ENCODE measurements at places on chromosomes 11 and 22.

- DNase-seq, result no peak
Observed at GRCh38 chr11:69419662-69420395, 61.6 kb upstream of the LINC01488 start.

DNA sequence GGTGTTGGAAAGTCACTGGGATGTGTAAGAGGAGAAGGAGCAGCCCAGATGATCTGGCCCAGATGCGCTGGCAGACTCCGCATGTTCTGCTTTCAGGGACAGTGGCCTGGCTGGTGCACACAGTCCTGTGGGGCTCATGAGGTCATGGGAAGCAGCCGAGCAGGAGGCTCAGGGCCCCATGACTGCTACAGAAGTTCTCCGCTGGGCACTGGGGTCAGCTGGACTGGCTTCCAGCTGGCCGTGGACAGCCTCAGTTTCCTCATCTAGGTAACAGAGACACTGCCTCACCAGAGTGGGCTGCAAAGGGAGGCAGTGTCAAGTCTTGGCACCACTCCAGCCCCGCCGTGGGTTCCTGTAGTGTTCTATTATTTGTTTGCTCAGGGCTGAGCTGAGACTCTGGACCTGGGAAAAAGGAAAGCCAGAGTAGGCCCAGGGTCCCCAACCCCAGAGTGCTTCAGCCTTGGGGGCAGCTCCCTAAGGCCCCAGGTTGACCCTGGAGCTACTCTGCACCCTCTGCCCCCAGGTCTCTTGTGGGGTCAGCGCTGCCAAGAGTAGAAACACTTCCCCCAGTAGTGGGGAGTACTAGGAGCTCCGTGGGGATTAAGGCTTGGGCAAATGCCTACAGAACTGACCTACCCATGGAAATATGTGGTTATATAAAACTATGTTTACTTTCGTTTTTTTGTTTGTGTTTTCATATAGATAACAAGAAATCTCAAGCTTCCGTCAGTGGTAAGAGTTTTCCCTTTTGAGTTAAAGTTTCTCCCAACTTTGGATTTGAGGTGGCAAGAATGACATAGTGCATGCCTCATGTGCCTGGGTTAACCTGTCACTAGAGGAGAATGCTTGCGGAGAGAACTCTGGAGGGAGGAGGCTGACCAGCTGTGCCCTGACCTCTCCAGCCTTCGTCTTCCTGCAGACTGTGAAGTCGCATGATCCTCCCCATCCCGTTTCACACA is 45.3 kb downstream of the MED15 start:
- DNase-seq, result no peak

- DNase-seq, result no peak
Observed at GRCh38 chr22:32354360-32355351, 3.0 kb upstream of the RFPL3 start.

DNA sequence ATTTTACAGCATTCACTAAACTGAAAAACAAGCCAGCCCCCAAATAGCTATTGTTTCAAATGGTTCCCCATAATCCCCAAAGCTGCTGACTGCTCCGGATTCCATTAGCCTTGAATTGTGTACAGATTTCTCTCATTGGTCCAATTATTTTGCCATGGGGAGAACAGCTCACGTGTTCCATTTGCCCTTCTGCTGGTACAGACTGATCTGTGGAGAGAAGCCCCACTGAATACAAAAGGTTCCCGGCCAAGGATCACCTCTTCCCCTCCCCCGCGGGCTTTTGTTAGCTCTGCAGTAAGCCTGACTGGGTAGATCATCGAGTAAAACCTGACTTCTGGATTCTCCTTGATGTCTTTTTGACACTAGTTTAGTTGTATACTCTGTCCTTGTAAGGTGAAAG is 9.1 kb upstream of the MAPK8IP1 start:
- no peak for DNase-seq

DNA sequence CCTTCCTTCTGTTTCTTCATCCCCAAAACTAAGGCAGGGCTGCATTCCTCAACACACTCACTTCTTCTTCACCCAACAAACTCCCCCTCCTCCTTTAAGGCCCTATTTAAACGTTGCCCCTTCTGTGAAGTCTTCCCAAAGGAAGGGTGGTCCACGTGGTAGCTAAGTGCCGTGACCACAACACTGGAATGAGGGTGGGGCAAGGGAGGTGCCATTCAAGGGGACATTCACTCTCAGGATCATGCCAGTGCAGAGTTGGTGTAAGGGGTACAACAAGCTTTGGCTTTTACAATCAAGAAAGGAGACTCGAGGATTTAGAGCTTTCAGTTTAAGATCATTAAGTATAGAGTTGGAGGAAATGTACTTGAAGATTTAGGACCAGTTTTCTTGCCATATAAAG is 8.0 kb upstream of the MS4A10 start:
- no peak for DNase-seq

DNA sequence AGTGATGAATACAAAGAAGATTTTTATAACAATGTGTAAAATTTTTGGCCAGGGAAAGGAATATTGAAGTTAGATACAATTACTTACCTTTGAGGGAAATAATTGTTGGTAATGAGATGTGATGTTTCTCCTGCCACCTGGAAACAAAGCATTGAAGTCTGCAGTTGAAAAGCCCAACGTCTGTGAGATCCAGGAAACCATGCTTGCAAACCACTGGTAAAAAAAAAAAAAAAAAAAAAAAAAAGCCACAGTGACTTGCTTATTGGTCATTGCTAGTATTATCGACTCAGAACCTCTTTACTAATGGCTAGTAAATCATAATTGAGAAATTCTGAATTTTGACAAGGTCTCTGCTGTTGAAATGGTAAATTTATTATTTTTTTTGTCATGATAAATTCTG is 5.3 kb downstream of the BIRC3 start:
- DNase-seq, result no peak

GRCh38 chr11:126612671-126613070 is 257.2 kb downstream of the ST3GAL4 start:
- no peak for DNase-seq

DNA sequence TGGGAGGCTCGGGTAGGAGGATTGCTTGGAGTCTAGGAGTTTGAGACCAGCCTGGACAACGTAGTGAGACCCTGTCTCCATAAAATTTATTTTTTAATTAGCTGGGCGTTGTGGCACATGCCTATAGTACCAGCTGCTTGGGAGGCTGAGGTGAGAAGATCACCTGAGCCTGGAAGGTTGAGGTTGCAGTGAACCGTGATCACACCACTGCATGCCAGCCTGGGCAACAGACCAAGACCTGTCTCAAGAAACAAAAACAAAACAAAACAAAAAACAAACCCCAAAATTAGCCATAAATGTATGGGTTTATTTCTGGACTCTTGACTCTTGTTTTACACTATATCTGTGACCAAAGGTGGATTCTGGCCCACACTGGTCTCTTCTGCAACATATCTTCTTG is 41.6 kb downstream of the EIF3F start:
- no peak for DNase-seq

- no peak for DNase-seq
Observed at GRCh38 chr22:50583294-50583861, 729 bp upstream of the CHKB start.

DNA sequence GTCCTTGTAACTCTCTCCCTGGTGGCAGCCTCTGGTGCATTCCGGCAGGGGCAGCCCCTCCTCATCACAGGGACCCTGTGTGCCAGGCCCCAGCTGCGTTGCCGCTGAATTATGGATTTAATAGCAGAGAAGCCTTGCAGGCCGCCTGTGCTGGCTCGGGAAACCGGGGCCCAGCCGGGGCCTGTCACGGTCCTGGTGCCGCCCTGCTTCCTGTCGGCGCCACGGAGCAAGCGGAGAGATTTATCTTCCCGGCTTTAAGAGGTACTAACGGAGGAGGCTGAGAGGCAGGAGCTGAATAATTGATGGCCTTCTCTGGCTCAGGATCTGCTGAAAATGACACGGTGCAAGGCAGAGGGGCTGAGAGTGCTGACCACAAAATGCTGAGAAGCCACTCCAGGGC is 54.0 kb upstream of the CCDC188 start:
- no peak for DNase-seq

DNA sequence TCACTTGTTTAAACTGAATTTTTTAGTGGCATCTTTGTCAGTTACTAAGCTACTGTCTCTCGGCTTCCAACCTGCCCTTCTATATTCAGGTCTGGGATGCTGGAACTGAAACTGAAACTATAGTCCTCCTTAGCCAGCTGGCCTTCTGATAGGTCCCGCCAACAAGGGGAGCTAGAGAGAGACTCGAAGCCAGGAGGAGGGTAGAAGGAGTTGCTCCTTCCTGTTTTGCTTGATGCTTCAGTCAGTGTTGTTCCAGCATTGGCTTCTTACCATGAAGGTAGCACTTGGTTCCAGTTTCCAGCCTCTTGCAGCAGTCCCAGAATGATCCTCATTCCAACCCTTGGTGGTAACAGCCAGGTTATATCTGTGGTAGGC is 32.9 kb upstream of the HORMAD2 start:
- DNase-seq, result peak; percentile 36

DNA sequence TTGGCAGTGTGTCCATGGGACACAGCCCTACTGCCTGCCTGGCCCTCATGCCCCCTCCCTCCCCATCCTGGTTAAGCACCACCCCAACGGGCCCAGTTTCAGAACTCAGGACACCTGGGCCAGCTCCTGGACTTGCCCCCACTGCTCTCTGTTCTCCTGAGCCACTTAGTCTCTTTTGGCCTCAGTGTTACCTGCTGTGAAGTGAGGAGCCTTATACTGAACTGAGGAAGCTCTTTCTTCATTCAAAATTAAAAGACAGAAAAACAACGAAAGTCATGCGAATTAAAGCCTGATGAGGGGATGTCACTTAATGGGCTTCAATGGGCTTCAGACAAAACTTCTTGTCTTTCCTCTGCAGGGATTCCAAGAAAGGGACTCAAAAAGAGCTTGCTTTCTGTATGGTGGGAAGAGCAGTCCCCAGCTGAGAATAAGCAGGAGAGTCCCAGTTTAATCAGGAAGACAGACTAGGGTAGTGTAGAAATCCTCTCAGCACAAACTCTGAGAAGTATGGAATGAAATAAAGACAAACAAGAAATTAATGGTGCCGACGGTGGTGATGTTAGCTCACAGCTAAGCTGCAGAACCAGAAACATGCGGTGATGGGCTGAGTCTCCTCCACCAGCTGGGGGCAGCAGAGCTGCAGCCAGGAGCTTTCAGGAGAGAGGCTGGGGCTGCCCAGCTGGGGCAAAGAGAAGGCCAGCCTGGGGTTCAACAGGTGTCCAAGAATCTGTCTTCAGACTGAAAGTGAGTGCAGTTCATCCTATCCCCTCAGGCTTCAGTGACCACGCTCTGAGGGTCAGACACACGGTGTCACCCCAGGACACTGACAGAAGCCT is 101.0 kb downstream of the GGTLC2 start:
- DNase-seq, result peak; percentile 14

GRCh38 chr11:13434247-13435205 is 28.5 kb downstream of the BTBD10 start:
- no peak for DNase-seq

GRCh38 chr11:99376463-99376862 is 355.7 kb downstream of the CNTN5 start:
- no peak for DNase-seq

GRCh38 chr11:64531906-64532312 is 59.1 kb upstream of the SLC22A12 start:
- DNase-seq, result no peak

DNA sequence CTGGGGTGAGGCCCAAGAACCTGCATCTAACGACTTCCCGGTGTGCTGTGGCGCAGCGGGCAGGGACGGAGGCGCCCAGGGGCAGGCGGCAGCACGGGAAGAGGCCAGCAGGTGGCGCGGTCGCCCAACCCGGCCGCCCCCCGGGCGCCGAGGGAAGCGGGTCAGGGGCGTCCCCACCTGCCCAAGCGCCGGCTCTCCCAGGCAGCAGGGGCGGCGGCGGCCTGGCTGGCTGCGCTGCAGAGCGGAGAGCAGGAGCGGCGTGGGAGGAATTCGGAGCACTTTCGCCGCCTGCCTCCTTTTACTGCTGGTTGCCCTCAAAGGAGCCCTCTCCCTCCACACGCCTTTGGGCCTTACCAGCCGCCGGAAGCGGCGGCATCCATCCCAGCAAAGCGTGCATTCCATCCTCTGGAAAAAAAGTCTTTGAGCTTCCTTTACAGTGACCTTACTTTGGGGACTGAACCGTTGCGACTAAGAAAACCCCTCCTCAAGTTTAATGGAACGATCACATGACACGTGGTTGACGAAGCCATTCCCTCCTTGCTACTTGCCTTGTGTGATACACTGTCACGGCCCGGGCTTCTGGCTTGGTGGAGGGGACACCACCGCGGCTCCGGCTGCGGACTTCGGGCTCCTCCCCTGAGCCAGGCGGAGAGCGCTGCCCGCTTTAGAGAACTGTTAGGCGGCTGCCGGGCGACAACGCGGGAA is 106.8 kb upstream of the CLMP start:
- DNase-seq, result peak; percentile 30

- no peak for DNase-seq
Observed at GRCh38 chr22:44436736-44437135, 61.3 kb downstream of the RTL6 start.

GRCh38 chr11:66694056-66694410 is 16.3 kb upstream of the RBM4B start:
- DNase-seq, result no peak

- peak; percentile 24 for DNase-seq
Observed at GRCh38 chr11:6618117-6619003, 862 bp downstream of the TPP1 start.

DNA sequence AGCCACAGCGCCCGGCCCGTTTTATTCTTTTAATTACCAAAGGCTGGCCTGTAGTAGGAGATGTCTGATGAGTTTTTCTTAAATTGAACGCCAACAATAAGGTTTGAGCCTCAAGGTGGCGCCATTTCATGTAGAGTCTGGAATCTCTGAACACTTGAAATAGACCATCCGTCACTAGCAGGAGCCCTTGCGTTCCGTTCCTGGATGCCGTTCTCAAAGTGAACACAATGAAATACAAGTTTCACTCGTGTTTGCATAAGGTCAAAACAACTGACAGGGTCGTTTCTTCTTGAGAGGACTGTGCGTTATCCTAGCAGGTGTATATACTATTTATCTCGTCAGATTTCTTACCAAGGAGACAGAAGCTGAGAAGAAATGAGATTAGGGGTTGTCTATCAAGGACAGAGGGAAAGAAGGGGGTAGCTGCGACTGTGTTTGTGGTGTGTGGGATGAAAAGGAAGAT is 18.7 kb upstream of the SCGB1D1 start:
- DNase-seq, result peak; percentile 83

- peak; percentile 46 for DNase-seq
Observed at GRCh38 chr22:41976070-41976901, 7.0 kb downstream of the SEPTIN3 start.

DNA sequence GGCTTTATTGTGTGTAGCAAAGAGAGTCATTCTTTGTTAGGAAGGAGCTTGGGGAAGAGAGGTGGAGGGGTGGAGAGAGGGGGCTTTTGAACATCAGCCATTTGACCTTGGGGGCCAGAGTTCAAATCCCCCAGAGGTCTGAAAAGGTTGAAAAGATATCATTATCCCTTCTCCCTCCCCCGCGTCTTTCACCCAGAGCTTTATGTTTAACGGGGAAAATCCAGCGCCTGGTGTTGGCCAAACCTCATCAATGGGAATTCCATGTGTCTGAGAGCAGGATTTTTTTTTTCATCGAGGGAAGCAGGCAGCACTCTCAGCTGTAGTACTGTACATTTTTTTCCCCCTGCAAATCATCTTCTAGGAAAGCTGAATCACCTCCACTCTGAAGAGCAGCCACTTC is 122.4 kb upstream of the HSD17B12 start:
- no peak for DNase-seq
